NCI-H1436 treated with DMSO at 0.1 percent for 48 hours (cell line): ENCODE measurements at places on chromosomes 2 and 18.

DNA sequence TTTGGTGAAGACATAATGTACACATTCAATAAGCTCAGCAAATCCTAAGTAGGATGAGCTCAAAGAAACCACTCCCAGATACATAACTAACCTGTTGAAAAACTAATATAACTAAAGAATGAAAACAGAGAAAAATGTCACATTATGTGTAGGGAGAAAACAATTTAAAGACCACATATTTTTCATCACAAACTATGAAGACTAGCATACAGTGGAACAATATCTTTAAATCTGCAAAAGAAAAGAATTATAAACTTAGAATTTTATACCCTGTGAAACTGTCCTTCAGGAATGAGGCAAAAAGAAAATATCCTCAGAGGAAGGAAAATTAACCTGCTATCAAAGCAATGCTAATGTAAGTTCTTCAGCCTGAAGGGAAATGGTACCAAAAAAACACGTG, 151.5 kb downstream of the PIEZO2 start:
- DNase-seq = no peak

- no peak for DNase-seq
These were observed 195.6 kb upstream of the POU3F3 start for GRCh38 chr2:104658144-104658835.

GRCh38 chr2:230657906-230658305, 54.7 kb upstream of the CAB39 start:
- DNase-seq = no peak

- no peak for DNase-seq
These were observed 151.3 kb downstream of the BCL2 start for GRCh38 chr18:63168287-63168686.

- DNase-seq = no peak
These were observed 94.0 kb downstream of the MCFD2 start for GRCh38 chr2:46821600-46821999.

- DNase-seq = no peak
These were observed 97.8 kb downstream of the B3GNT2 start for GRCh38 chr2:62293490-62294271.

GRCh38 chr18:902229-902628, 2.4 kb upstream of the ADCYAP1 start:
- DNase-seq = no peak

DNA sequence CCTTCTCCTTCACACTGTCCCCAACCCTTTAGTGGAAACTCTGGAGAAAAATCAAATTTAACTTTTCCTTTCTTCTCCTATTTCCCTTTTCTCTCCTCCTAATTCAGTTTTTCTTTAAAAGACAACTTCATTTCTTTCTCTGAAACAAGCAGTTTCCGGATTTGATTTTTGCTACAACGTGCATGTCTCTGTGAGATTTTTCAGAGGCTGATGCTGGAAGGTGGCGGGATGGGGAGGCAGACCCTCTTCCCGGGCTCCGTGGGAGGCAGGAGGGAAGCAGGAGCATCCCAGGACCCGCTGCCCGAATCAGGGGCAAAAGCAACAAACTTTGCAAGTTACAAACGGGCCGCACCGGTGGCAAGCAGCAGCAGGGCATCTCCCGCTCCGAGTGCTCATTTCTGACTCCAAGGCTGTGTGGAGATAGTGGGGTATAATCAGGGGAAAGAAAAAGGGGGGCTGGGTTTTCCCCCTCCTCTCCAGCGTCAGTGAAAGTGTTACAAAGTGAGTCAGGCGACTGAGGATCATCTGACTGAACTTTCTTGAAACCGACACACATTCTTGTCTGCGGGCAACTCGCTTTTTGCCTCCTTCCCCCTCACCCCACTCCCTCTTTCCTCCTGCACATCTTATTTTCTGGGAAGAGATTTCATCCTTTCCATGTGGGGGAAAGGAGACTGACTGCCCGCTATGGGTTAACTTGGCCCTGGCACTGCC, 6.4 kb downstream of the ZEB2 start:
- DNase-seq = no peak

GRCh38 chr2:121690095-121690494, 40.8 kb upstream of the CLASP1 start:
- no peak for DNase-seq

DNA sequence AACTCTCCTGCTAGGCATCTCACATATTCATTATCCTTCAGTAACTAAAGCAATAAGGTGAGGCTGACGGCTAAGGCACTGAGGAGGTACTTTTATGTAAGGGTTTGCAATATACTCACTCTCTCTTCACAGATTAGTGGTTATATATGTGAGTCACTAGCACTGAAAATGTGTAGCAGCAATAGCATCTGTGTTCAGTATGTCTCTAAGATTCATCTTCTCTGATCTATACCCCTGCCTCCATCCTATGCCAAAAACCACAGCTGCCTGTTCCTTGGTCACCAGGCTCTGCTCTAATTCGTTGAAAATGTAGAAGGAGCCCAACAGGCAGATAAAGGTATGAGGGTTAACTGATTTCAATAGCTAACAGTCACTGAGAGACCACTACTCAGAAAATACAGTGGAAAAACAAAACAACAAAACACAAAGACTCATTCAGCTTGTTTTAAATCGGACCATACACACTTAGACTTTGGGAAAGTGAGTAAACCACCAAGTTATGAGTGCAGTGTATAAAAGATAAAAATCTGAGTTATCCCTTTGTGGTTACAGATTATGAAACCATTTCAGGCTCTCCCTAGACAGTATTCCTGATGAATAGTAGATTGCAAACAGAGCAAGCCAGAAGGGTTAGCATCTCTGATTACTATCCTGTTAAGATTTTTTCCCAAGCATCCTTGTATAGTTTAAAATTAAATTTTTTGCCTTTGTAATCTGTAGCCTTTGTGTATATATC, 75.3 kb upstream of the CYP26B1 start:
- DNase-seq = no peak

GRCh38 chr2:206721256-206721920, 3.2 kb upstream of the DYTN start:
- DNase-seq = no peak

- DNase-seq = no peak
These were observed 30.2 kb upstream of the FAHD2A start for GRCh38 chr2:95372216-95372829.

DNA sequence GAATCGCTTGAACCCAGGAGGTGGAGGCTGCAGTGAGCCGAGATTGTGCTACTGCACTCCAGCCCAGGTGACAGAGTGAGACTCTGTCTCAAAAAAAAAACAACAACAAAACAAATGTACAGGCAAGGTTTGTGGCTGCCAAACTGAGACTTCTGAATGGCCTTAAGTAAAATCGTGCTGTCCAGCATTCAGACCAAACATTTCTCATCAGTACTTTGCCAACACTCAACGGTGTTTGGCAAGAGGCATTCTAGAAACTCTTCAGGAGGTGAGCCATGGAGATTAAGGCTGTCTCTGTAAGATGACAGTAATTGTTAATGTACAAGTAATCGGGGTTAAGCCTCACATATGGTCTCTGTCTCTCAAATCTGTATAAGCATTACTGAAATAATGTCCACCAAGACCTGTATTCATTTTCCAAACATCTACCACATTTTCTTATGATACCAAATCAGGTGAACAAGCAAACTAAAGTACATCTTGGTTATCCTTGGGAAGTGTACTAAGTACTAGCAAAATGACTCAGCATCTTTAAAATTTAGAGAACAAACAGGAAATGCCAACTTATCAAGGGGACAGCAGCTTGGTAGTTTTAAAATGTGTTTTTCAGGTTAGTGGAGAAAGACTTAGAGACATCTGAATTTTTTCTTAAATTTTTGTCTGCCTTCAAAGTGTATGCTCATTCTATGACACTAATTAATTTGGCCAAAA, 29.3 kb downstream of the SERPINE2 start:
- DNase-seq = no peak

DNA sequence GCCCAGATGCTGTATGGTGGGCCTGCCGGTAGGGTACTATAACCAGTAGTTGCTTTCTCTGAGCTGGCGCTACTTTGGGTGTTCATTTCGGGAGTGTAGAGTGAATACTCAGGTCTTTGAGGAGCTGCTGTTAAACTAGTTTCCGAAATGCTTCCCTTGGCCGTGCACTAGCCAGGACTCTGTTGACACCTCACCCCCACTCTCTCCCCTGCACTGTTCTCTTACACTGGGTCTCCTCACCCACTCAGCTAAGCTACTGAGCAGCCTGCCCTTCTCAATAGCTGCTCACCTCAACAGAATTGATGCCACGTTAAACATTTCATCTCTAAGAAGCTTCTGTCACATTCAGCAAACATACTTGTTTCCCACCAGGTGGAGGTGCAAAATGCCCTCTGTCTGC, 86.9 kb downstream of the RAPGEF4 start:
- no peak for DNase-seq
